ENCODE measurements at places on chromosomes 2 and 18.

GRCh38 chr2:109614715-109615636, 812 bp downstream of the SOWAHC start:
- DNase-seq: no peak

DNA sequence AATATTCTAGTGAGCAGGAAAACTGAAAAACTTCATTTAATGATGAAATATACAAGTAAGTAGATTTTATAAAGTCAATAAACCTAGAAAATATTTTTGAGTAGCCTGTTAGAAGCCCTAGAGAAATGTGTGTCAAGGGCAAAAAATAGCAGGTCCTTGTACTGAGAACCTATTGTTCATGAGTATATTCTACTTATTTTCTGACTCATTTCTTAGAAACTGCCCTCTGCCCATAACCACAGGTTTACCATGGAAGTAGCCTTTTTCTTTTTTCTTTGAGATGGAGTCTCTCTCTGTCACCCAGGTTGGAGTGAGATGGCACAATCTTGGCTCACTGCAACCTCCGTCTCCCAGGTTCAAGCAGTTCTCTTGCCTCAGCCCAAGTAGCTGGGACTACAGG, 19.4 kb upstream of the SELENOI start:
- DNase-seq: no peak

GRCh38 chr2:216657980-216658379, 24.8 kb downstream of the IGFBP2 start:
- DNase-seq: no peak

GRCh38 chr18:78006006-78006773, 756.5 kb downstream of the GALR1 start:
- DNase-seq: no peak

- no peak for DNase-seq
Observed at GRCh38 chr2:70214953-70215549, 24.2 kb upstream of the C2orf42 start.

- DNase-seq: no peak
Observed at GRCh38 chr2:193743089-193743488, 1548.4 kb upstream of the TMEFF2 start.

DNA sequence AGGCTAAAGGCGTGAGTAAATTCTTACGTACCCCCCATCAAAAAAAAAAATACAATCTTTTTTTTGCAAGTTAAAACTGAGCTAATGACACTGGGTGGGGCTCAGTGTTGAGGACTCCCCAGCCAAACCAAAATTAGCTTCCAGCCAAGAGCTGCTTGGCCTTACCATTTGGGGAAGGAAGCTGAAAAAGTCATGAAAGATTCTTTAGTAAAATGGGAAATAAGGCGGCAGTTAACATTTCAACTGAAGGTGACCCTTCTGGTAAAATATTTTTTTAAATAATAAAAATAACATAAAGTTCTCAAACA, 16.4 kb downstream of the SMAD7 start:
- DNase-seq: no peak

Data from stimulated activated naive B cell treated with anti-CD40 and anti-IgM and Interleukin-4, amounts not matched to agents 10 μg/mL and 1 μg/mL and 100 μg/mL, for 72 hours (primary cell).